ENCODE measurements at places on chromosomes 4 and X. TPM values are rescaled to one million over a fixed set of nuclear protein-coding genes. Genes with fewer than 3 reads are reported as not detected.

The FUNDC2 gene
- 59.9 TPM for total RNA-seq

The DIPK2B gene
- total RNA-seq: not detected

The FRMD7 gene
- total RNA-seq: under 0.01 TPM

The AIFM1 gene
- total RNA-seq: 27.0 TPM

The STARD8 gene
- total RNA-seq: 0.94 TPM

The MAGEA12 gene
- total RNA-seq: not detected

The TTC29 gene
- total RNA-seq: not detected

The HPGD gene
- total RNA-seq: not detected

The FAM9B gene
- not detected for total RNA-seq

The USP17L18 gene
- not detected for total RNA-seq

The SPON2 gene
- total RNA-seq: 79.9 TPM

The SATL1 gene
- total RNA-seq: not detected

The SHROOM3 gene
- total RNA-seq: 25.0 TPM

The ZDHHC15 gene
- total RNA-seq: 0.38 TPM

The TMEM184C gene
- total RNA-seq: 25.8 TPM

The NWD2 gene
- not detected for total RNA-seq

The GAGE1 gene
- total RNA-seq: not detected

The CXorf49B gene
- total RNA-seq: not detected

The ADGRG2 gene
- not detected for total RNA-seq

The SLC10A4 gene
- total RNA-seq: not detected

The MYL5 gene
- 26.9 TPM for total RNA-seq

The GABRE gene
- 22.9 TPM for total RNA-seq

The ZNF732 gene
- 0.30 TPM for total RNA-seq

The DUSP9 gene
- total RNA-seq: not detected

The FAM9C gene
- total RNA-seq: not detected

The MAGEB17 gene
- not detected for total RNA-seq

Measured in smooth muscle cell of the coronary artery (primary cell).